ENCODE measurements at places on chromosomes 11 and 22.

DNA sequence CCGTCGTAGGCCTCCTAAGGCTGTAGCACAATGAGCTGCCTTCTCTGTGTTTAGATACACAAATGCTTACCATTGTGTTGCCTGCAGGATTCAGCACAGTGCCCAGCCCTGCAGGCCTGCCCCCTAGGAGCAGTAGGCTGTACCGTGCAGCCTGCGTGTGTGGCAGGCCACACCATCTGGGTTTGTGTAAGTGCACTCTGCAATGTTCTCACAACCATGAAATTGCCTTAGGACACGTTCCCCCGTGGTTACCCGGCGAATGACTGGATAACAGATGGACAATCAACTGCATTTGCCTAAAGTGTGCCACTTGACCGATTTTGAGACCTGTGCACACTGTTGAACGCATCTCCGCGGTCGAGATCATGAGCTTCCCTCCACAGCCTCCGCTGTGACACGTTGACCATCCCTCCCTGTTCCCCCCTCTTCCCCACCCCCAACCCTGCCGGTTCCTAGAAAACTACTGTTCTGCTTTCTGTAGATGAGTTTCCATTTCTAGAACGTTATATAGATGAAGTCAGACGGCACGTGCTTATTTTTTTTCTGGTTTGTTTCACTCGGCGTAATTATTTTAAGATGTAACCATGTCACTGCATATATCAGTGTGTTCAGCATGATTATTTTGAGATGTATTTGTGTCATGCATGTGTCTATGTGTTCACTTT lies 22.2 kb upstream of the CTSD start:
- no peak for DNase-seq

DNA sequence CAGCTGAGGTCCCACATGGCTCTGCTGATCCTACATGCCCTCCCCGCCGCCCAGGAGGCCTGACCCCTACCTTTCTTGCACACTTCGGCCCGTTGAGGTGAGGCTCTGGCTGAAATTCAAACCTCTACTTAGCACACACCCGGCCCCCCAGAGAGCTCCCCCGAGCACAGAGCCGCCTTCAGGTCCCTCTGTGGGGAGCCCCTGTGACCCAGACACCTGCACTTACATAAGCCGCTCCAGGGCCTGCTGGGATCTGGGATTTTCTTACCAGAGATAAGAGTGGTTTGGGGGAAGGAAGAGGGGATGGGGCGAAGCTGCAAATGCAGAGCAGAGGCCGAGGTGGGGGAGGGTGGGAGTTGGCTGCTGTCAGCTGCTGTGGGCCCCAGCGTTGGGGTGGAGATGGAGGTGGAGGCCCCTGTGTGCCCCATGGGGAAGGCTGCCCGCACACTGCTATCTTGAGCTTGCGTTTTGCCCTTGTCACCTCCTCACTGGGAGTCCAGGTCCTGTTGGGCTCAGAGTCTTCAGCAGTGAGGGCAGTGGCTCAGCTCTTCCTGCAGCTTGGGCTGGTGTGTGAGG lies 30.6 kb downstream of the CAPN1 start:
- no peak for DNase-seq

DNA sequence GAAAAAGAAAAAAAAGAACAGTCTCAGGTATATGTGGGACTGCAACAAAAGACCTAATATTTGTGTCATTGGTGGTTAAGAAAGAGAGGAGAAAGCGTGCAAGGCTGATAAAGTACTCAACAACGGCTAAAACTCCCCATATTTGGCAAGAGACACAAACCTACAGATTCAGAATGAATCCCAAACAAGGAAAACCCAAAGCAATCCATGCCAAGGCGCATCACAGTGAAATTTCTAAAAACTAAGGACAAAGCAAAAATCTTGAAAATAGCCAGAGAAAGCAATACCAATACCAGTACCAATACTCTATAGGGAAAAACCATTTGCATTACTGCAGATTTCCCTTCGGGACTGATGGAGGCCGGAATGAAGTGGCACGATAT lies 32.4 kb upstream of the SEPTIN5 start:
- no peak for DNase-seq

DNA sequence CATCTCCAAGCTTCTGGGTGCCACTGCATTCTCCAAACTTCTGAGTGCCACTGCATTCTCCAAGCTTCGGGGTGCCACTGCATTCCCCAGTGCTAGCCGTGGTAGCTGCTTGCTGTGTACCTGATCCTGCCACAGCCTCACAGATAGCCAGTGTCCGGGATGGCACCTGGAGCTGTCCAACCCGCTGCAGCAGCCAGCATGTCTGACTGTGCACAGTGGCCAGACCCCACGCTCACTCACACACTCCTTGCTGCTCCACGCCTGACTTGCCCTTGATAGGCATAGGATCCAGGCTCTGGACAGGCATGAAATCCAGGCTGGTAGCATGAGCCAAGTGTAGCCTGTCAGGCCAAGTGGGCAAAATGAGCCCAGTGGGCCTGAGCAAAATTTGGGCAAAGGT lies 465.0 kb downstream of the GUCY1A2 start:
- no peak for DNase-seq

DNA sequence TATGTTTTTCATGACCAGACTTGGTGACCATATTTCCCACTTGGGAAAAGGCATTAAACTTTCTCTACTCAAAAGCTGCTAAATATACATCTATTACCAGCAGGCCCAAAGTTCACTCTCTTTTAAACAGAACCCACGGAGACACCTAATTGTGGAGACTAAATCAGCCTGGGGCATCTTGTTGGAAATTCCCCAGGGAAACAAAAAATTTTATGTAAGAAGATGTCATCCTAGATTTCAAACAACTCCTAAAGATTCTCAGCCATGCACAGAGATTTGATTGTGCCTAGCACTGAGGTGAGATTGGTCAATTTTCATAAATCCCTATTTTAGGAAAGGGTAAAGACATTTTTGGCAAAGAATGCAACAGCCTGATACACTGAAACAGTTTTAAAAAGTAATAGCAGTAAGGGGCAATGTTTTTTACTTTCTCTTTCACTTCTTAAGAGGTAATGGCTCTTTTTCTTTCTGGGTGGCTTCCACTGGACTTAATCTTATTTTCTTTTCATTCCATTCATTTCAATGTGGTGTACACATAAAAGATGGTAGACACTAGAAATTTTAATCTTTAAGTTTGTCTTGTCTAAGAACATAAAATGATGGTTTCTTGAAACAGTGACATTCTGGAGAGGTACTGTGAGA lies 9.6 kb downstream of the OR52N2 start:
- no peak for DNase-seq

GRCh38 chr11:9609841-9610240 lies 36.4 kb downstream of the WEE1 start:
- no peak for DNase-seq

GRCh38 chr11:107385361-107385981 lies 72.2 kb downstream of the CWF19L2 start:
- no peak for DNase-seq

DNA sequence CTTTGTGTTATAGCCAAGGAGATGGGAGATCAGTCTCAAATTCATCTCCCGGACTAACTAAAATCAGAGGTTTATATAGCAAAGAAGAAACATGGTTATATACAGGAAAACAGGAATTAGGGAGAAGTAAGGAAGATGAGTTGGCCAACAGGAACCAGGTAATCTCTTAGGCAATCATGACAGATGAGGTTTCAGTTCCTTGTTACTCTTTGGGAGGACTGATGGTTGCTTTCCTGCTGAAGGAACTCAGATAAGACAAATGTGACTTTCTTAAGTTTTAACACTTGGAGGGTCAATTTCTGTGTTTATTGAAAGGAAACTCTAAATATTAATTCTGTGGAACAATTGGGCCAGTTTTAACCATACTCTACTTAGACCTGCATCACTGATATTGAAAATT lies 1072.0 kb upstream of the CNTN5 start:
- DNase-seq, result no peak

DNA sequence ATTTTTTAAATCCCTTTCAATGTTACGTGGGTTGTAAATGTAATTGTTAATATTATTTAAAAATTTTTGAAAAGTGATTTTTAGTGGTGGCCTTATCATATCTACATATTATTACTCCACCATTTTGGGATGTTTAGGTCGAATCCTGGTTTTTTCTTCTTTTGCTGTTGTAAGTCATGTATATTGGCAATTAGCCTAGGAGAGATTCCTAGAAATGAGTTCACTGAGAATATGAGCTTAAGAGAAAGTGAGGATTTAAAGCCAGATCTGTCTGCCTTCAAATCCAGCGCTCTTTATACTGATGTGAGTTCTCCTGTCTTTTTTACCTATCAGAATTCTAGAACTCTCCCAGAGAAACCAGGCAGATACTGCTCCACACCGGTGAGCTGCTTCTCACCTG lies 56.1 kb downstream of the PTPRJ start:
- DNase-seq, result no peak

- DNase-seq, result no peak
Measured at GRCh38 chr22:46068593-46069491, 81.5 kb upstream of the PPARA start.

DNA sequence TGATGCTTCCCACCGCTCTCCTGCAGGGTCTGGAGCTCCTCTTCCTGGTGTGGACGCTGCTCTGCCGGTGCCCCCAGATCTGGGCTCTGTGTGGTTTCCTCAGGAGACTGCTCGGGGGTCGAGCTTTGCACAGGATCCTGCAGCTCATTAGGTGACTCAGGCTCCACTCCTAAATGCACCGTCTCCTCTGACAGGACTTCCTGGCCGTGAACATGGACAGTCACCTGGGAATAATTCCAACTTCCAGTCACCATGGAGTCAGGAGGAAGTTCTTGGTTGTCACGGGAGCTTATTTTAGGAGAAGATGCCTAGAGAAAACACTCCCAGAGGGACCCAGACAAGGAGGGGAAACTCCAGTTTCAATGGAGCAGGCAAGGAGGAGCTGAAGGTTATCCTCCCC lies 11.9 kb downstream of the ZNF202 start:
- no peak for DNase-seq

GRCh38 chr11:47403571-47403970 lies 4.8 kb upstream of the SLC39A13 start:
- DNase-seq, result no peak

- DNase-seq, result no peak
Measured at GRCh38 chr22:48414651-48415050, 1413.0 kb downstream of the BRD1 start.

- no peak for DNase-seq
Measured at GRCh38 chr22:37545703-37546436, 14.4 kb upstream of the CDC42EP1 start.

All from cerebellar nuclear complex (tissue), 1 donor.